ENCODE measurements at places on chromosomes 11 and 22.

DNA sequence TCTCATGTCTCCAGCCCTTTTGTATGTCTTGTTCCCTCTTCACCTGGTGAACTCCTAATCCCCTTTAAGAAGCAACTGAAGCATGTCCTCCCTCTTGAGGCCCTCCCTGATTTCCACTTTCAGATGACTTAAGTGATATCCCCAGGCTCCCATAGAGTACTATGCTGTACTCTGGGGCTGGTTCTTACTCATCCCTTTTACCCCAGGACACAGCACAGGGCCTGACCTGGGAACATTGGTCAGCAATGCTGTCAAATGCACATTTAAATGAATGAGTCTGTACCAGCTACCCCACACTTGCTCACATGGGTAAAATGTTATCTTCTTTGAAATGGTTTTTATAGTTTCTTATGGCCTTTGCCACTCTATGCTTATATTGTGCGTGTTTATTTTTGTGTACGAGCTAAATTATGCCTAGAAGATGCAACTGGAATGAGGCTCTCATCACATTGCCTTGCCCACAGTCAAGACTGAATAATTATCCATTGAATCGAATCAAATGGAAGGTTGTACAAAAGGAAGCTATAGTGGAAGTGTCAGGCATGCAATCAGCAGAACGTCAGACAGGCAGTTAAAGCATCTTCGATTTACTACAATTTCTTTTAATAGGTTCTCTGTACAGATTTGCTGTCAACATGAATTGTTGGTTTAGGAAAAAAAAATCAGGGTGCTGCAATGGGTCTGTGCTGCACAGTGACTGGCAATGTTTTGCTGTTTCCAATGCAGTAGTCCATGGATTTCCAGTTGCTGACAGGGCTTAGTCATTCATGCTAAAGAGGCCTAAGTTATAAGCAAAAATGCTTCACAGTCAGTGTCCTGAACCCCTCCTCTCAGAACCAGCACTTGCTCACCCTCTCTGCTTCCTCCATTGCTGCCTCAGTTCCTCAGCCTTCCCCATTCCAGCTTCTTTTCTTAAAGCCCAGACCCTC lies 79.5 kb downstream of the PARVA start:
- peak; percentile 39 for DNase-seq

GRCh38 chr22:22911327-22912134 lies 23.9 kb downstream of the IGLL5 start:
- no peak for DNase-seq

DNA sequence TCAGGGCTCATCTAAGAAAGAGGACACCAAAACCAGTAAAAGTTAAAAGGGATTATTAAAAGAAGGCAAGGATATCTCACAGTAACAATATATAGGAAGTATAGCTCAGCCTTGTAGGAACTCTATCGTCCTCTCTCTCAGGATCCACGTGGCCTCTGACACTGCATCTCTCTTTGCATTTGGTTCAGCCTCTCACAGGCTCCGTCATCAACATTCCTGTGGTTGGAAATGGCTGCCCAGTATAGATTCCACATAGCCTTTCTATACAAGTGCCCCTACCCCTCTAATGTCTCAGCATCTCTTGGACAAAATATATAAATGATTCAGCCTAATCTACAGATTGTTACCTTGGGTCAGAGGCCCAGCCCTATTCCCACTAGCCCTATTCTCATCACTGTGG lies 101.3 kb upstream of the DBX1 start:
- no peak for DNase-seq

- DNase-seq, result no peak
Measured at GRCh38 chr11:33919645-33920044, 27.8 kb upstream of the LMO2 start.

DNA sequence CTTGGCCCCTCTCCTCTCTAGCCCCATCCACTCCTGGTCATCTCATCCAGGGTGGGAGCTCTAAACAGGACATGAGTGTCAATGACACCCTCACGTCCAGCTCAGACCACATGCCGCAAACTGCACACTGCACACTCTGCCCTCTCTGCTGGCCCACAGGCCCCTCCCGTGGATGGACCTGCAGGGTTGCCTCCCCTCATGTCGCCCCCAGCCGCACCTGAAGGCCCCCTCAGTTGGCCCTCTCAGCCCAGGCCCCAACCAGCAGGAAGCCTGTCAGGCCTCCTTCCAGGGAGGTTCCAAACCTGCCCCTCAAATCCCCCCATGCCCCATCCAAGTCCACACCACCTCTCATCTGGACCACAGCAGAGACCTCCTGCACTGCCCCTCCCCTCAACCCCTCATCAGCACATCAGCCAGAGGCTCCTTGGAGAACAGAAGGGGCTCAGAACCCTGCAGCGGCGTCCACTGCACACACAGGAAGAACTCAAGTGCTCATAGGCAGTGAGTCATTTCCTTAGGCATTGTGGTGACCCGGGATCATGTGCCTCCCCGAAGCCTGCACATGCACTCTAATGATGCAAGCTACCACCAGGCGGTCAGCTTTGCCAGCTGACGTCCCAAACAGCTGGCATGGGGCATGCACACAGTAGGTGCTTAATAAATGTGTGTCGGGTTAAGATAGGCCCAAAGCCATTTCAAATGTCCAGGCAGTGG lies 12.9 kb upstream of the CDKN1C start:
- peak; percentile 60 for DNase-seq

GRCh38 chr11:8913961-8914660 lies 3.1 kb downstream of the AKIP1 start:
- peak; percentile 7 for DNase-seq

GRCh38 chr22:43928468-43928867 lies 4.9 kb downstream of the PNPLA3 start:
- no peak for DNase-seq

DNA sequence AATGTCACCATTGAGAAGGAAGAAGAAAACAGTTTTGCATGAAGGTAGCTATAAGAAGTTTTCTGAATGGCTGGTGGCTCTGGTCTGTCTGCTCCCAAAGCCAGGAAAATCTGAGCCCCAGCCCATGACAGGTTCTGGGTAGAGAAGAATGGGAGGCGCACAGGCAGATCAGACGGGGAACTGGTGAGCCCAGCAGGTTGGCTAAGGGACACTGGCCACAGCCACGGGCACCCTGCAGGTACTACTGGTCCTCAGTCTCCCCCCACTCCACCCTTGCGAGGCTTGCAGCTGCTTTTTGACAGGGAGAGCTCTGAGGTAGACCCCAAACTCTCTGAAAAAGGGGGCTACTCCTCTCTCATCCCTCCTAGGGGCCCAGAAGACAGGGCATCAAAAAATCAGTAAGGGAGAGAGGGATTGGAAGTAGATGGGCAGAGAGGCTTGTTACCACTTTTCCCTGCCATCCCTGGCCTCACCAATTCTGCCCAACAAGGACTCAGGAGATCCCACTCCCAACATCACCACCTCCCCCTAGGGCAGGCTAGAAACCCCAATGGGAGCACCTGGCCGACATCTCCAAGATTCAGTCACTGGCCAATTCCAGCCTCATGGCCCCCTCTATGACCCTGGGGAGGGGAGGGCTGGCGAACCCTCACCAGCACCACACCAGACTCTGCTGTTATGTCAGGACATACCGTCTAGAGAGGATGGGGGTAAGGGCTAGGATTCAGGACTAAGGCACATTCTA lies 17.4 kb downstream of the SCN4B start:
- DNase-seq, result no peak

- no peak for DNase-seq
Measured at GRCh38 chr11:134313379-134313778, 18.4 kb upstream of the GLB1L2 start.

- no peak for DNase-seq
Measured at GRCh38 chr22:36381513-36382128, 6.1 kb downstream of the MYH9 start.
